ENCODE measurements at places on chromosomes 11 and 22.

DNA sequence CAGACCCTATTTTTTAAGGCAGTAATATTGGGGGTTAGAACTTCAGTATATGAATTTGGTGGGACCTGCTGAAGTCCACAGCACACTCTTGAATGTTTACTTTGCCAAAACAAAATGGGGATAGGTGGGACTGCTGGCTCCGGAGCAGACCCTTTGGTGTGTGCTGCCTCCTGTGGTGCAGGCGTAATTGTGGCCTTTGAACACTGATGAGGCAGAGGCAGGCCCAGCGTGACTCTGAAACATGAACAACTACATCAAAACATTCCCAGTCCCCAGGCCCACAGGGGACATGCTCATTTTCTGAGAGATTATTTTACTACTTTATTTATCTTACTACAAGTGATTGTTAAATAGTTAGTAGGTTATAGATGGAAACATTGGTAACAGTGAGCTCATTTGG is 225.0 kb upstream of the TBCEL start:
- DNase-seq: no peak

DNA sequence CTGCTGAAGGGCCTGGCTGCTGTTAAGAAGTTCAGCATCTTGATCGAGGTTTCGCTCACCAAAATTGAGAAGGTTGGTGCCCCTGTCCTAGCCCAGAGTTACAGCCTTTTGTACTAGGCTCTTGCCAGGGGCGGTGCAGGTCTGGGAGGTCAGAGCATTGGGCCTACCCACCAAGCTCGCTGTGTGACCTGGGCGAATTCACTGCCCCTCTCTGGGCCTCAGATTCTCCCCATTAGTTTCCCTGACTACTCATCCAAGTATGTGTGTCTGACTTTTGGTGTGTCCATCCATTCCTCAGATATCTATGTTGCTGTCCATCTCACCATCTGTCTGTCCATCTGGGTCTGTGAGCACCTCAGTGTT is 10.9 kb downstream of the USP35 start:
- no peak for DNase-seq

- no peak for DNase-seq
Observed at GRCh38 chr11:119028346-119029068, 2.2 kb downstream of the SLC37A4 start.

DNA sequence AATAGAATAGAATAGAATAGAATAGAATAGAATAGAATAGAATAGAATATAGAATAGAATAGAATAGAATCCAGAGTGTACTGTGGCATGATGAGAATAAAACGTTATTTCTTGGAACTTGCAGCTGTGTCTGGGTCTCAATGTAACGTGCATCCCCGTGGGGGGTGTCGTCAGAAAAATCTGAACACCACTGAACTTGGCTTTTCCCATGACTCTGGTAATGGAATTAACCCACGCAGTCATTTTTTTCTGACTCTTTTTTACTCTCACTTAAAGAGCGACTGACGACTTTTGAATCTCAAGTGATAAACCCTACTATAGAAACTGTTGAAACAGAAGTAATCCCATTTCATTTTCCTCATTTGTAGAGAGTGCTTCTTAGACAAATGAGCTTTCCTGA is 92.4 kb upstream of the BID start:
- no peak for DNase-seq

DNA sequence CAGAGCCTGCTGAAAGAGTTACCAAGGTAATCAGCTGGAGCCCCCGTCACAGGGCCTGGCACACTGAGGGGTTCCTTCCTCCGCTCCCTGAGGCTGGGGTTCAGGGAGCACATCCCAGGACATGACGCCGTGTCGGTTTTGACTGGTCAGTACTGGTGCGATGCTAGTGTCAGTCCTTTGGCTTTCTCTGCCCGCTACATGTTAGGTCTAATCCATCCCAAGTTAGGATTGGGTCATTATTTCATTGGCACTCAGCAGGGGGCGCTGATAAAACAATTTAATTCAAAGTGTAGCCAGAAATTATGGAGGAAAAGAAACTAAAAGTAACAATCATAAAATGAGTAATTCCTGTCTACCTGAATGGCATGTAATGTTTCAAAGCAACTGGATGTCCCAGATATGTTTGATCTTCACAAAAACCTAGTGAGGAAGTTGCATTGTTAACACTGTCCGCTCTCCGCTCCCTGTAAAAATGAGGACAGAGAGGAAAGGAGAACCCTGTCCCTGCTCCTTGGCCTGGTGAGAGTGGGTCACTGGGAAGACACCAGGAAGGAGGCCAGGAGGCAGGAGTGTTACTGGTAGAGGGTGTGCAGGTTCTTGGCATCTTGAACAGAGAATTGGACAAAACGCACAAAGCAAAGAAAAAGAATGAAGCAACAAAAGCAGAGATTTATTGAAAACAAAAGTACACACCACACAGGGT is 27.1 kb downstream of the TSKU start:
- DNase-seq: no peak

DNA sequence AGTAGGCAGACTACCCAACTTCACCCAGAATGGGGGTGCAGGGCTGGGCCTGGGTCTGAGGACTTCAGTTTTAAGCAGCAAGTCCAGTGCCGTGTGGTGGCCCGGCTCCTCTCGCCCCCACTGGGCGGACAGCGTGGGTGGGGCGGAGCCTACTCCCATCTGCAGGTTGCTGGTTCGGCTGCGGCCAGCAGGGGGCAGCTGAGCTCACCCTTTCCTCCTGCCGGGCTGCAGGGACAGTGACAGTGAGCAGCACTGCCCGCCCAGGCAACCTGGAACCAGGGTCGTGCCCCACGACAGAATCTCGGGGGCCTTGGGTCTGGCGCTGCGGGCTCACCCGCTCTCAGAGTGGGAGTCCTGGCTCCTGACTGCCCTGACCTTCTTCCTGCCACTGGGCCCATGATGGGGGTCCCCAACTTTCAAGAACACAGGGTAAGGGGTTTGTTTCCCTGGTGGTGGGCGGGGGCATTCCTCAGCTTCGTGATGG is 6.2 kb upstream of the NEAT1 start:
- peak; percentile 77 for DNase-seq

DNA sequence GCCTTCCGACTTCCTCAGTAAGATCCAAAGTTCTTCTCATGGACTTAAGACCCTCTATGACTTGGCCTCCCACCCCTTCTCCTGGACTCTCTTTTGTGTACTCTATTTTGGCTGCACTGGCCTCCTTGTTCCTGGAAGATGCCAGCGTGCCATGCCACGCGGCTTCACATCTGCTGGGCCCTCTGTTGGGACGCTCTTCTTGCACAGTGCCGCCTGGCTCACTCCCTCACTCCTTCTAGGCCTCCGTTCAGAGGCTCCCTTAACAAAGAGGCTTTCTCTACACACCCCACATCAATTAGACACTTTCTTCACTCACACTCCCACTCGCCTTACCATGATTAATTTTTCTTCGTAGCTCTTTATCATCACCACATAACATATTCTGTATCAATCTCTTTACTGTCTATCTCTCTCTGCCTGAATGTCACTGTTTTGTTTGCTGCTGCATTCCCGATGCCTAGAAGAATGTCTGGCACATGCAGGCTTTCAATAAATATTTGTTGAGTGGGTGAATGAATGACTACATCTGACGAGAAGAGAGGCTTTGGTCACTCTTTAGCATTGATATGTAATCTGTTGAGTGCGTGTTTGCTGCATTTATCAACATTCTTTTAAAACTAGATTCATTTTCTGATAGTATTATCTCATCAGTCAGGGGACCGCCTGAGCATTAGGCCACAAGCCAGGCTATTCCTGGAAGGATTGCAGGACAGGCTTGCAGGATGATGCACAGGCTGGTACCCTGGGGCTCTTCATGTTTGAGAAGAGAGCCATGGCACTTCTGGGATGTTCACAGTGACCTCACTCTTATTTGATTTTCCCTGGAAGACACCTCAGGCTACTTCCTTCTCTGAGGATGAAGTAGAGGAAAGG is 60.6 kb upstream of the AMPD3 start:
- no peak for DNase-seq

DNA sequence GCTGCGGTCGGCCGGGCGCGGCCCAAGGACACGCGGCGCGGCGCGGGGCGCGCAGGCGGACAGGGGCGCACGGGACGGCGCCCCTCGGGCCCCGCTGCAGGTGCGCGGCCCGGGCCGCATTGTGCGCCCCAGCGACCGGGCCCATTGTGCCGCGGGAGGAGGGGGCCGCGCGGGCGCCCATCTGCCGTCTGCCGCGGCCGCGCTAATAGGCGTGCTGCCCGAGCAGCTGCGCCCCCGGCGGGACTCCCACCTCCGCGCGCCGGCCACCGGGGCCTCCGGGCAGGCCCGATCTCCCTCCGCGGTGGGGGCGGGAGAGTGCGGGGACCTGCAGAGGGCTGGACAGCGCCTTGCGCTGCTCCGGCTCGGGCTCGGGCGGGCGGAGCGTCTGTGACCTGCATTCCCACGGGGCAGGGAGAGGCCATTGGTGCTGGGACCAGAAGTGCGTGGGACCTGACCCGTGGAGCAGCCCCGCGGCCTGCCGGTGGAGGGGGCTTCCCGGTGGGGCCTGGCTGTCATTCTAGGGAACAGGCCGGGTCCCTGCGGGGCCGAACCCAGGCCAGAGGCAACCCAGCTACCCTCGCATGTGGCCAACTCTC is 933 bp downstream of the BRSK2 start:
- DNase-seq: no peak

DNA sequence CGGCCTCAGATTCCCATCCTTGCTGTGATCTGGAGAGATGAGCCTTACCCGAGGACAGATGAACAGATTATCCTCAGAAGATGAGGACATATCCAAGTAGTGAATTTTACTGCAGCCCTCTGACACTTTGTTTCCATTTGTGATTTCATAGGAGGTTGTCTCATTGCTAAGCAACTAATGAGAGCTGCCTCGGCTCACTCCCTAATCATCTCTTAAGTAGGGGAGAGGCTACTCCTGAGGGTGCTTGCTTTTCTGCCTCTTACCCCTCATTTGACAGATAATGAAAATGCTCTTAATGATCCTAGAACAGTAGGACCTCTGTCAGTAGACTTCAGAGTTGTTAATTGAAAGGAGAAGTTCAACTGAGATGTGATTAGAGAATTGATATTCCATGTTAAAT is 150.9 kb downstream of the TBC1D22A start:
- no peak for DNase-seq

GRCh38 chr11:63933459-63933858 is 5.3 kb upstream of the NAA40 start:
- no peak for DNase-seq

- peak; percentile 20 for DNase-seq
Observed at GRCh38 chr11:77071671-77072605, 5.2 kb downstream of the CAPN5 start.

DNA sequence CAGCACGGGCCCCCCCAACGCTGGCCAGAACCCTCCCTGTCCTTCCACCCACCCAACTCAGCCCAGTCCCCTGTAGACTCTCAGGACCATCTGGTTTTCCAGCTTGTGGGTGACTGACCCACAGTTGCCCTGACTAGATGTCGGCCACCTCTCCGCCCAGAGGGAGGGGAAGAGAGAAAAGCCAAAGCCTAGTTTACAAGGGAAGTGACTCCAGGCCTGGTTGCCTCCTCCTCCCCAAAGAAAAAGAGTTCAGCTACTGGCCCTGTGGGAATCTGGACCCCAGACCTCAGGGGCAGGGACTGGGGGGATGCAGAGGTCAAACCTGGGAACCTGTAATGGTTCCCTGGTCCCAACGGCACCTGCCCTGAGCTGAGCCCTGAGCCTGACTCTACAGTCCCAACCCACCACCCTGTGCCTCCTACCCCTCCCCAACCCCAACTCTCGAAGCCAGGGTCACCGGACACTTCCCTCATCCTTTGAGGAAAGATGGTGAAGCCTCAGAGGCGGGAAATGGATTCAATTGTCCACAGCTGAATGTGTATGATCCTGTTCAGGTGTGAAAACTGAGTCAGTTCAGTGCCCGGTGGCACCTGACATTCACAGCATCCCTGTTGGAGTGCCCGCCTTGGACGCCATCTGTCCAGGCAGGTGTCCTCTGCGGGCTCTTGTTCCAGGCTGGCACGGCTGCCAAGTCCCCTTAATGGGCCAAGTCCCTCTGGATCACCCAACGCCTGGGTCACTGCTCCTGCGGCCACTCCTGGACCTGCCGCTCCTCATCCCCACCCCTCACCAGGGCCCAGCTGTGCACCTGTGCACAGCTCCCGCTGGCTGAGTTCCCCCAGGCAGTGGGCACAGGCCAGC is 21.0 kb upstream of the WNT7B start:
- no peak for DNase-seq

DNA sequence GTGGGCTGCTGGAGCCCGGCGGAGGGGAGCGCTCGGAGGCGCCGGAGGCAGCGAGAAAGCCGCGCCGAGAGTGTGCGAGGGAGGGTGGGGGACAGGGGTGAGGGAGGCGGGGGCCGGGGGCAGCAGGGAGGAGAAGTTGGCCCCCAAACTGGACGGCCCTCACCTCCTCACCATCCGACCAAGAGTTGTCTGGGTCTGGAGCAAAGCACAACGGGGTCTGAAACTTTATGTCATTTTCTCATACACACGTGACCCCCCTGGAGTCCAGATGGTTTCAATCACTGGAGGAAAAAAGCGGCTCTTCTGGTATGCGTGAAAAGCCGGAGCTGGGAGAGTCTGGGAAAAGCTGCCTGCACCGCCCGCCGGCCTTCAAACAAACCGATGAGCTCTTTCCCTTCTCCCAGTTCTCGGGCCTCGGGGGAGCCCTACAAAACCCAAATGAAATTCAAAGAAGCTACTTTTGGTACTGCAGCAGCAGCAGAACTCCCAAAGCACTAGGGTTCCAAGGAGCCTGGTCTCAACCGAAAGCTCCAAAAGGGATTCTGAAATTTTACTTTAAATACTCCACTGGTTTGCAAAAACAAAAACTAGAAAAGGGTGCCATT is 39.7 kb upstream of the AKIP1 start:
- DNase-seq: no peak

DNA sequence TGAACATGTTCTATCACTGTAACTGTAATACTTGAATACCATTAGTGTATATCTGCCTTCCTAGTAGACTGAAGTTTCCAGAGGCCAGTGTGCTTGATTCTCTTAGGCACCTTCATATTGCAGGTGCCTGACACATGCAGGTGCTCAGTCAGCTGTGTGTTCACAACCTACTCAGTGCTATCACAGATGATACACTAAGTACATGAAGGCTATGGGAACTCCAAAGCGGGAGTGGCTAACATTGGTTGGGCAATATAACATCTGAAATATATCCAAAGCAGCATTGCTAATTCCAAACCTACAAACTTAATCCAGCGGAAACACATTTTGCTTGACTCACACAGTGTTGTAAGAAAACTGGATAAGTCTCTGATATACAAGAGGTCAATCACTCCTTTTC is 539.3 kb upstream of the ISX start:
- DNase-seq: no peak
